Activated CD4-positive, alpha-beta memory T cell treated with anti-CD3 and anti-CD28 coated beads, Interleukin-2, amount 10 ng/mL, durations not matched to agents 7 days and 5 days (primary cell): ENCODE measurements at places on chromosomes 2 and 18. TPM values are rescaled to one million over a fixed set of nuclear protein-coding genes. Genes with fewer than 3 reads are reported as not detected.

SLC4A5 gene
- total RNA-seq, result 2.5 TPM

SCTR gene
- total RNA-seq, result not detected

LIPG gene
- not detected for total RNA-seq

CACNB4 gene
- 0.28 TPM for total RNA-seq

RPL31 gene
- total RNA-seq, result 1,356 TPM

AGAP1 gene
- 1.2 TPM for total RNA-seq

PROM2 gene
- 0.15 TPM for total RNA-seq

RPE gene
- 43.7 TPM for total RNA-seq

NAT8 gene
- total RNA-seq, result not detected

IL18RAP gene
- total RNA-seq, result 9.6 TPM

ZNF804A gene
- not detected for total RNA-seq

NEU2 gene
- not detected for total RNA-seq

IL36RN gene
- not detected for total RNA-seq

DYNAP gene
- total RNA-seq, result not detected

GRCh38 chr2:71700041-71700657 lies 246.8 kb downstream of the DYSF start:
- H3K27me3 ChIP-seq, result no peaks in the 10 kb centered on the region
- H3K27ac ChIP-seq, result no peak overlapping the region
- H3K4me3 ChIP-seq, result no peak overlapping the region
- no peak for DNase-seq
- H3K4me1 ChIP-seq, result no peaks in the 10 kb centered on the region

DNA sequence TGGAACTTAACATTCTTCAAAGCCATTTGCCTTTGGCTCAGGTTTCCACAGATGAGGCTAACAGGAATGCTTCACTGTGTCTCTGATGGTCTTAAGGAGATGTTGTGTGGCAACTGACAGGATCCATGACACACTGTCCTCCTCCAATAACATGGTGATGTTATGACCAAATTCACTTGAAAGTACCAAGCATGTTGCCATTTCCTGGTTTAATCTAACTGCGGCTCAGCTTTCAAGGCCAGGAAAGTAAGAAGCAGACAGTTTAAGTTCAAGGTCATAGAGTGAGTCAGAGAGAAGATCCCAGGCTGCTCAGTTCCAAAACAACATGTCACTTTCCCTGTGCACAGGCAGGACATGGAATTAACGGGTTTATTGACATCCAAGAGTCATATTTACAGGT lies 513.6 kb downstream of the STK39 start:
- H3K27ac ChIP-seq, result no peak overlapping the region

DNA sequence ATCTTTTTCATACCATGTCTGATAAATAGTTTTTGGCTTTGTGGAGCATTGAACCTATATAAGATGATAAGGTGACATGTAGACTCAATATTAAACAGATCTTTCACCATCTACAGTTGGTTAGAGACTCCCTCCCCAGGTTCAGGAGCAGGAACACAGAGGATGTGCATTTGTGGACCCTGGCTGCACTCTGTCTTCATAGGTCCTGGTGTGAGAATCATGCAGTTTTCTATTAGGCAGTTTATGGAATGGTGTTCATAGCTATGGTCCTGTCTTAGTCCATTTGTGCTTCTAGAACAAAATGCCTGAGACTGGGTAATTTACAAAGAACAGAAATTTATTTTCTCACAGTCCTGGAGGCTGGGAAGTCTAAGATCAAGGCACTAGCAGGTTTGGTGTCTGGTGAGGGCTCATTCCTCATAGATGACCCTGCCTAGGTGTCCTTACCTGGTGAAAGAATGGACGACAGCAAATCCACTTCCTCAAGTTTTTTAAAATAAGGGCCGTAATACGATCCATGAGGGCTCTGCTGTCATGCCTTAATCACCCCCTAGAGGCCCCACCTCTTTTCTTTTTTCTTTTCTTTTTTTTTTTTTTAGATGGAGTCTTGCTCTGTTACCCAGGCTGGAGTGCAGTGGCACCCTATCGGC lies 35.3 kb upstream of the FAM98A start:
- H3K27me3 ChIP-seq, result no peaks in the 10 kb centered on the region
- no peak overlapping the region for H3K4me3 ChIP-seq
- no peaks in the 10 kb centered on the region for H3K36me3 ChIP-seq
- no peak for DNase-seq
- H3K27ac ChIP-seq, result no peak overlapping the region

DNA sequence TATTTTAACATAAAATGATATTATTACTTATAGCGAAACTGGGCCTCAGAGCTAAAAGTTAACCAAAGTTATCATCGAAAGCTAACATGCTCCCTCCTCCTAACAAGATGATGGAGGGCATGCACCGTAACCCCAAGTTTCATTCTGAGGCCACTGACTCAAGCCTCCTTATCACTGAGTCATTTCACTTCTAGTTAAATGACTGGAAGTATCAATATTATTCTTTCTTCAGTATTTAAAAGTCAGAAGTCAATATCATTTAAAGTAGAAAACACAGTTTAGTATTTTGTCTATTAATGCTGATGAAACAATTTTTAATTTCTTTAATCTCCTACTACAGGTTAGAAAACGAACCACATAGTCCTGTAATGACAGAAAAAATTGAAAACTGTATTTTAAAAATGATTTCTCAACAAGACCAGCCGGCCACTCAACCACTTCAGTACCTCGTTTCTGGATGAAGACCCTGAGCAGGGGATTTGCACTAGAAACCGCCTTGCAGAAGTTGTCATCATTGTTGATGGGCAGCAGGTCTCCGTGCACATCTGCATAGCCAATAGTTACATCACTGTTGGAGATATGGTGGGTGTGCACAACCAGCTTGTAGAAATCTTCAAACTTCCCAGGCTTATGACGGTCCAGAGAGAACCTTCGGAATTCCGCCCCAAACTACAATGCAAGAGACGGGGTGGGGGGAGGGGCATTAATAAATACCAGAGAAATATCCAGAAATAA lies 44.9 kb downstream of the PARD6G start:
- H3K4me3 ChIP-seq, result no peak overlapping the region
- peaks cover 46% of the 10 kb centered on the region for H3K27me3 ChIP-seq
- no peaks in the 10 kb centered on the region for H3K36me3 ChIP-seq
- peak; percentile 55 for DNase-seq
- H3K4me1 ChIP-seq, result peaks cover 33% of the 10 kb centered on the region
- no peak overlapping the region for H3K27ac ChIP-seq

DNA sequence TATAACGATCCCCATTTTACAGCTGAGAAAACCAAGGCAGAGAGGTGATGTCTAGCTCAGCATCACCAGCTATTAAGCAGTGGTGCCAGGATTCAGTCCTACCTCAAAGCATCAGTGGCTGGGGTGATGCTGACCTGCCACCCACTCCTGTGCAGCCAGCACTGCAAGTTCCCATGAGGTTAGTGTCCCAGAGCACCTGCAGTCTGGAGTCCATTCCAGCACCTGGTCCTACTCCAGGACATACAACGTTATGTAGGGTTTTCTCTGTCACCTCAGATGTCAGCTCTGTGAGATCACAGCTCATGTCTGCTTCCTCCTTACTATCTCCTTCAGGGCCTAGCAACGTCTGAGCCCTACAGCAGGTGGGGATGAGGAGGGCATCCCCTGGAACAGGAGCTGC lies 328.0 kb upstream of the HS6ST1 start:
- no peak overlapping the region for H3K4me3 ChIP-seq
- H3K36me3 ChIP-seq, result no peaks in the 10 kb centered on the region
- no peak overlapping the region for H3K27ac ChIP-seq
- no peaks in the 10 kb centered on the region for H3K4me1 ChIP-seq
- DNase-seq, result no peak
- no peaks in the 10 kb centered on the region for H3K27me3 ChIP-seq

DNA sequence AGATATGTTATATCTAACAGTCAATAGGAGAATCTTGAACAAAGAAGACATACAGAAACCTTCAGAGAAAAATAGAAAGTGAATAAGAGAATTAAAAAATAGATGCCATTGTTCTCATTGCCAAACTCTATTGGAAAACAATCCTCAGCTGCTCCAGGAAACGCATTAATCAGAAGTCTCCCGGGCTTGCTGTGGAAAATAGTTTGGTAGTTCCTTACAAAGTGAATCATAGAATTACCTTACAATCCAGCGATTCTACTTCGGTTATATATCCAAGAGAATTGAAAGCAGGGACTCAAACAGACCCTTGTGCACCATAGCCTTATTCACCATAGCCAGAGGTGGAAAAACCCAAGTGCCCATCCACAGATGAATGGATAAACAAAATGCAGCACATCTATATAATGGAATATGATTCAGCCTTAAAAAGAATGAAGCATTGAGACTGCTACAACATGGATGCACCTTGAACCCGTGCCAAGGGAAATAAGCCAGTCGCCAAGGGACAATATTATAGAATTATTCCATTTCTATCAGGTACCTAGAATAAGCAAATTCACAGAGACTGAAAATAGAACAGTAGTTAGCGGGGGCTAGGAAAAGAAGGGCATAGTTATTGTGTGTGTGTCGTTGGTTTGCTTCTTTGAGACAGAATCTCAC lies 21.9 kb upstream of the CHRNA1 start:
- no peak for DNase-seq
- H3K27ac ChIP-seq, result no peak overlapping the region
- H3K36me3 ChIP-seq, result no peaks in the 10 kb centered on the region
- no peaks in the 10 kb centered on the region for H3K27me3 ChIP-seq
- H3K4me3 ChIP-seq, result no peak overlapping the region
- H3K4me1 ChIP-seq, result peaks cover 3% of the 10 kb centered on the region

GRCh38 chr2:210475706-210476105 lies 853 bp downstream of the LANCL1 start:
- no peaks in the 10 kb centered on the region for H3K27me3 ChIP-seq
- peaks cover 49% of the 10 kb centered on the region for H3K4me1 ChIP-seq
- no peak for DNase-seq
- peaks cover 32% of the 10 kb centered on the region for H3K36me3 ChIP-seq
- H3K27ac ChIP-seq, result peak overlapping the region; percentile 69

DNA sequence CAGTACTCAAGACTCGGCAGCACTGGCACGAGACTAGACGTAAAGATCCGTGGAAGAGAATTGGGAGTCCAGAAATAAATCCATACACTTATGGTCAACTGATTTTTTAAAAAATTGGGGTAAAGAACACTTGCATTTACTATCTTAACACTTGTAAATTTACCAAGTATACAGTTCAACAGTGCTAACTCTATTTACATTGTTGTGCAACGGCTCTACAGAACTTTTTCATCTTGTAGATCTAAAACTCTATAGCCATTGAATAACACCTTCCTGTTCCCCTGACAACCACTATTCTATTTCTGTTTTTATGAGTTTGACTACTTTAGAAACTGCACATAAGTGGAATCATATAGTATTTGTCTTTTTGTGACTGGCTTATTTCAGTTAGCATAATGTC lies 129.4 kb upstream of the SP3 start:
- H3K27ac ChIP-seq, result no peak overlapping the region
- DNase-seq, result no peak
- H3K4me3 ChIP-seq, result no peak overlapping the region
- H3K4me1 ChIP-seq, result peaks cover 2% of the 10 kb centered on the region
- H3K36me3 ChIP-seq, result peaks cover 3% of the 10 kb centered on the region
- no peaks in the 10 kb centered on the region for H3K27me3 ChIP-seq

DNA sequence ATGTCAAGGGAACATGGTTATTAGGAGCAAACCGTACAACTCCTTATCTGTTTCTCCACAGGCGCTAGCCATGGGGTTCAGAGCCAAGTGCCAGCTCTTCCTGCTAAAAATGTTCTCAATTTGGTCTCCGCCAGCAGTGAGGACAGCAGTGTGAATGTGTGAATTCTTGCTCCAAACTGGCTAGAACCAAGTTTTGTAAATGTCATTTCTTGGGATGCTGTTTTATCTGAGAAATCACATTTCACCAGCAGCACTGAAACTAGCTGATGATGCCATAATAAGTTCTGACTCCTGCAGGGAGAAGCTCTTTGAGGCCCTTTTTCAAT lies 140.6 kb upstream of the LGALSL start:
- DNase-seq, result no peak
- H3K4me1 ChIP-seq, result no peaks in the 10 kb centered on the region
- peaks cover 14% of the 10 kb centered on the region for H3K27me3 ChIP-seq
- no peak overlapping the region for H3K27ac ChIP-seq

DNA sequence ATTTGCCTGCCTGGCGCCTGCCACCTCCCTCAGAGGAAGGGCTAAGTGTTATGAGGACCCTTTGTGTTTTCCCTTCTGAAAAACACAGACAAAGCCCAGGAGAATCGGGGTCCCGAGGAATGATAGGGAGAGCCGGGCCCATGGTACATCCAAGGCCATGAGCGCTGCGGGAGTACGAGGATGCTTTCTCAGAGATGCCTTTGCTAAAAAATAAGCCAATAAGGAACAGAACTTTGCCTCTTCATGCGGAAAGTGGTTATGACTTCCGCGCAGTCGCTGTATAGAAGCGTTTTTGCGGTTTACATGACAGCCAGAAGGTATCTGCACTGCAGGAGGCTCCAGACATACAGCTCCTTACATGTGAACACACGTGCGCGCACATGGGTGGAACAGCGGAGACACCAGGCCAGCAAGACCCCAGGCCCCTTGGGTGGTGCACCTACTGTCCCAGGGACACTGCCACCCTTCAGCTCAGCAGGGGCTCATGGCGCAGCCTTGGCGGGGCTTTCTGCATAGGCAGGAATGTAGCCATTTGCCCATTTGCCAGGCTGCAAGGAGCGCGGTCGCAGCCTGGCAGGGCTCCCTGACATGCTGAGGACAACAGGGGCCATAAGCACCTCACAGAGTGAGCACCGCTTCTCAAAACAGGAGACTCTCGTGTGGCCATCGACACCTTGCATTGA lies 252.4 kb upstream of the SALL3 start:
- DNase-seq, result no peak
- no peak overlapping the region for H3K27ac ChIP-seq

GRCh38 chr2:214671319-214671885 lies 138.1 kb downstream of the BARD1 start:
- DNase-seq, result no peak
- no peak overlapping the region for H3K4me3 ChIP-seq
- no peaks in the 10 kb centered on the region for H3K4me1 ChIP-seq
- no peaks in the 10 kb centered on the region for H3K27me3 ChIP-seq
- H3K36me3 ChIP-seq, result no peaks in the 10 kb centered on the region

GRCh38 chr18:65260030-65260429 lies 490.8 kb upstream of the CDH7 start:
- no peak for DNase-seq
- no peaks in the 10 kb centered on the region for H3K4me1 ChIP-seq
- H3K27me3 ChIP-seq, result no peaks in the 10 kb centered on the region
- no peak overlapping the region for H3K27ac ChIP-seq
- no peak overlapping the region for H3K4me3 ChIP-seq

- H3K4me1 ChIP-seq, result peaks cover 1% of the 10 kb centered on the region
- H3K27me3 ChIP-seq, result peaks cover 2% of the 10 kb centered on the region
- DNase-seq, result no peak
- H3K4me3 ChIP-seq, result no peak overlapping the region
Observed at GRCh38 chr2:128727914-128728313, 409.2 kb upstream of the HS6ST1 start.
